Cerebellar nuclear complex (tissue), 1 donor: ENCODE measurements at places on chromosomes 3 and 15.
A peak's percentile ranks its signal among the peaks of the same experiment; 100 is the strongest.

DNA sequence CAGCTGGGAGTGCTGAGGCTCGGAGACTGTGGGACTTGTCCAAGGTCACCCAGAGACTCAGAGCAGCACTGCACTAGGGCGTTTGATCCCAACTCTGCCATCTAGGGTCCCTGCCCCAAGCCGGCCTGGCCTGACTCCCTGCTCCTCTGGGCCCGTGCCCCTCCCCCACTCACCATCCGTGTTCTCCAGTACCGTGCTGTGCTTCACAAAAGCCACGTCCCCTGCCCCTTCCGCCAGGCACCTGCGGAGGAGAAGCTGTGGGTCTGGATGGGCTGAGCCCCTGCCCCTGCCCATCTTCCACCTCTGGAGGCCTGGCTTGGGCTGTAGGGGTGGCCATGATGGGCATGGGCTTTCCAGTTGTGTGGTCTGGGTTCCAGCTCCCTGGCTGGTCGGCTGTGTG, 8.4 kb downstream of the MELTF start:
- no peak for DNase-seq

GRCh38 chr3:179446501-179446900, 4.8 kb downstream of the GNB4 start:
- no peak for DNase-seq

DNA sequence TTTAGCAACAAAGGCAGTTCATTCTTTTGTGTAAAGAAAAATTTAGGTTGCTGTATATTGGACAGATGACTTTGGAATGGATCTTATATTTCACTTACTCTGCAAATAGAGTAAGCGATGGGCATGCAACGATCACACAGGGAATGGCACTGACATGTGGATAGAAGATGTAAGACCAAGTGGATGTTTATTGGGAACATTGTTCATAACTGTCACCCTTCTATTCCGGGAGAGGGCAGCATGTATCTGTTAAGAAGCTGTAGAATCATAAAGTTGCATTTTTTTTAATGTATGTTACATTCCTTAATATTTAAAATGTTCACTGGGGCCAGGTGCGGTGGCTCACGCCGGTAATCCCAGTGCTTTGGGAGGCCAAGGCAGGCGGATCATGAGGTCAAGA, 41.2 kb downstream of the HPS3 start:
- DNase-seq = no peak

DNA sequence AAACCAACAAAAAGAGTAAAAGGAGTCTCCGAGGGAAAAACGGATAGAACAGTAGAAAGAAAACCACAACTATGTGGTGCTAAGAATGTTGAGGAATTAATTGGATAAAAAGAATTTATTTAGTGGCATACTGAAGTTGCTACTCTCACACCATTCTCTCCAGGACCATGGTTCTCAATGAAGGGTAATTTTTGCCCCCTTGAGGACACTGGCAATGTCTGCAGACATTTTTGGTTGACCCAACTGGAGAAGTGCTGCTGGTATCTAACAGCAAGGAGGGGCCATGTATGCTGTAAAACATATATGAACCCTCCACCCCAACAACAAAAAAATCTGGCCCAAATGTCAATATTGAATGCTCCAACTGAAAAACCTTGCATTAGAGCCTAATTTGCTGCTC, 85.9 kb upstream of the CSPG5 start:
- no peak for DNase-seq

- DNase-seq = no peak
Measured at GRCh38 chr3:105130911-105131310, 235.8 kb upstream of the ALCAM start.

- no peak for DNase-seq
Measured at GRCh38 chr3:34011171-34012101, 213.0 kb downstream of the PDCD6IP start.

DNA sequence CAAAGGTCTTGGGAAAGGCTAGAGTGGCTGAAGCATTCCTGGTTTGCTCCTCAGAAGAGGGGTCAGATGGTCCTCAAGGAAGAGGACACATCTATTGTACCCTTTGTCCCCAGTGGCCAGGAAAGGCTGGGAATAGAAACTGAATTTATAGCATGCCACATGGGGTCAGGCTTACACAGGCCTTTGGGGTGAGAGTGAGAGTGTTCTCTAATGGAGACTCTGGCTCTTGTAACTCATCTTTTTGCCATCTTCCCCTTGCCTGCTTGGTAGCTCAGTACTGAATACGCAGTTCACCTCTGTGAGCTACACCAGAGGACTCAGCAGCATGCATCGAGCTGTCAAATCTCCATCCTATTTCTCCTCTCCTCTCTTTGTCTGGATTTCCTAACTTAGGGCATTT, 87.5 kb downstream of the ATP2B2 start:
- no peak for DNase-seq

DNA sequence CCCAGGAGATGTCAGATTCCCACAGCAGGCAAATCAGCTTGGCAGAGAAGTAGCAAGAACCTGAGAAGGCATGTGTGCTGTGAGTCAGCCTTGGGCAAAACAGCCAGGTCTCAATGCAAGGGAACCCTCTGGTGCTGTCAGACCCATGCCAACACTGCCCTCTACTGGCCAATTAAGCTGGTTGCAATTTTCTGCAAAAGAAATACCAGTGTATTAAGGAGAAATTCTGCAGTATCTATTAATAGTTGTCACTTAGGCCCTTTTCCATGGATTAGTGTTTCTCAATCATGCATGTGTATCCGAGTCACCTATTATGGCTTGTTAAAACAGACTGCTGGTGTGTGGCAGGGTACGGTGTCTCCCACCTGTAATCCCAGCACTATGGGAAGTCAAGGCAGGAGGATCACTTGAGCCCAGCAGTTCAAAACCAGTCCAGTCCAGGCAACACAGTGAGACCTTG, 26.2 kb downstream of the MAP4 start:
- DNase-seq = peak; percentile 58

DNA sequence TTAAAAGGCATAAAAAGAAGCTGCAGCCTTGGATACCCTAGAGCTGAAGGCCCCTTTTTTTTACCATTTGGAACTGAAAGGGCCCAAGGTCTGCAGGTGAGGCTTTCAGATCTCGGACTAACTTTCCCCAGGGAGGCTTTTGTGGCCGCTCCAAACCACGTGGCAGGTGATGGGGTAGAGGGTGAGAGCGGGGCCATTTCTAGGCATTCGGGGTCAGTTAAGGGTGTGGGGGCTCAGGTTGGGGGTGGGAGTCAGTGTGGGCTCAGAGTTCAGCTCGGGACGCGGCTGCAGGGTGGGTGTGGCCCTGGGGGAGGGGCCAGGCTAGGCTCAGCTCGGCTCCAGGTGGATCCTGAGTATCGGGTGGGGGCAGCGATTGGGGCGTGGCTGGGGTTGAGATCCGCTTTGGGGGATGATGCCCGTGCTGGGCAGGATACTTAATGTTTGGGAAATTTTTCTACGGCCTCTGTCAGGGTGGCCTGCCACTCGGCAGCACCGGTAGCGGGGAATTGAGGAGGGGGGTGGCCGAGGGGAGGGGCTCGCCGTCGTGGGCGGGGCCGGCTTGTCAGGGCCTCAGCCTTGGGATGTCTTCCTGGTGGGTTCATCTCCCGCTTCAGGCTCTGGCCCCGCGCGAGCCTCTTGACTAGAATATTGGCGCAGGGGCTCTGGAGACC, 2.5 kb downstream of the KLF13 start:
- no peak for DNase-seq

- no peak for DNase-seq
Measured at GRCh38 chr3:952906-953305, 139.9 kb upstream of the CNTN6 start.

- no peak for DNase-seq
Measured at GRCh38 chr3:101310978-101311375, 9.4 kb downstream of the IMPG2 start.

- DNase-seq = no peak
Measured at GRCh38 chr15:96047255-96047931, 283.1 kb upstream of the NR2F2 start.

DNA sequence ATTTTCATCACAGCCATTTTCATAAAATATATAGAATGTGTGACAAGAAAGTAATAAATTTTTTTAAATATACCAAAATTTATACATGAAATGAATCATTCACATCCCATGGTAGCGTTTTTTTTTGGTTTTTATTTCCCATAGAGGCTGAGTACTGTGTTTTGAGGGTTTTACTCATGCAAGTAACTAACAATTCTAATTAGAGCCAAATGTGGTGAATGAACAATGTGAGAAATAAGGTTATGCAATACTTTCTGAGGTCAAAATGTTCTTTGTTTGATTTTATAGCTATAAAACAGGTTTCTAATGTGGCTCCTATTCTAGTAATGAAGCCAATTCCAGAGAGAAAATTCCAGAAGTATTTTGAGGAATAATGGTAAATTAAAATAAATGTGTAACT, 386.8 kb downstream of the TBC1D5 start:
- no peak for DNase-seq

DNA sequence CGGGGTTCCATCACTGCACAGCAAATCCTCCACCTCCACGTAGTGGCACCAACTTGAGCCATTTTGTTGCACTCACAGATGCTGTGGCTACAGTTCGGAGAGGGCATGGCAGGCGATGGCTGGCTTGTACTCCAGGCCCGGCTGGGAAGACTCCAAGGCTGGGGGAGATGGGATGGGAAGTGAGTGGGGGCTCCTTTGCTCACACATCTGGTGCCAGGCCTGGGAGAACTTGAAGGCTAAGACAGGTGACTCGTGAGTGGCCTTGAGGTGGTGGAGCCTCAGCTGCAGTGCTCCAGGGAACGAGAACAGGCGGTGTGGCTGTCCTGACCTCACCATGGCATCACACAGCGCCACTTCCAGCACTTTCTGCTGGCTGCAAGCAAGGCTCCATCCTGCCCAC, 87.9 kb downstream of the PLXNA1 start:
- DNase-seq = no peak

GRCh38 chr3:141553055-141553454, 66.2 kb downstream of the RASA2 start:
- DNase-seq = no peak

GRCh38 chr3:58049143-58049785, 41.0 kb downstream of the FLNB start:
- no peak for DNase-seq

GRCh38 chr3:118536764-118537163, 497.9 kb downstream of the IGSF11 start:
- DNase-seq = no peak

DNA sequence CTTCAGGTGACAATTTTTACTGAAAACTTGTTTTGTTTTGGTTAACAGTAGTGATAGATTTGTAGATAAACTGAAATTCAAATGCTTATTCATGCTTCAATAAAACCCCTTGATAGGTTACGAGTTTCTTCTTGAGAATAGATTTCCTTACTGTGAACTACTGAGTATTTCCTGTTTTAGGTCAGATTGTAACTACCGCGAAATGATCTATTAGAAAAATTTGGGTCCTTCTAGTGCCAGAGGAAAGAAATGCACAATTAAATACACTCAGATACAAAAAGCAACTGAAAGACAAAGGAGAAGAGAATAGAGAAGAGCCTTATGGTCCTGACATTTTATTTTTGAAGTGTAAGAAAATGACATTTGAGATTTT, 251.7 kb upstream of the TBL1XR1 start:
- DNase-seq = no peak

DNA sequence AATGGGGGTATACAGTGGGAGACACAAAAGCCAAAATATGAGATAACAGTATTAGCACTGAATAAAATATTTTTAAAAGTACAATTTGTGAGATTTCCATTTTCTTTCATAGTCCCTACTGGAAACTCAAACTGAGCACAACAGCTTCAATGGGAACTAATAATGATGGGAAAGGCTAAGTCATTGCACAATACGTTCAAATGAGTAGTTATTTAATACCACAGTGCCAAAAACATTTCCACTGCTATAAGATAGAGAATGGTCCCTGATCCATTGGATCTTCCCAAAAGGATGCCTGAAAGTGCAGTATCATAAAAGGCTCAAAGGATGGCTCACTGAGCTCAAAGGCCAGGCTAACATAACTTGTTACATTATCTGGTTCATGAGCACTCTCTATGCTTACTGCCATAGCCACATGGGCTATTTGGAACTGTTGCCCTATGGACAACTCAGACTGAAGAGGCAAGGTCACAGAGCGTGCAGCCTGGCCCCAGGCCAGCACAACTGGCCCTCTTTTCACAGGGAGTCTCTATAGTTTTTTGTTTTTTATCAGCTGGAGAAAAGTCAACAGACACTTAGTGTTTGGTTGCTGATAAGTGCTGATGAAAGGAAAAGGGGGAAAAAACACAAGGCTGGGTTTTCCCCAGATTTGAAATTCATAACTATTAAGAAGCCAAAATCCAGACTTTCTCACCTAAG, 54.1 kb upstream of the PPIB start:
- DNase-seq = no peak

GRCh38 chr3:138271189-138271794, 58.4 kb downstream of the NME9 start:
- no peak for DNase-seq

DNA sequence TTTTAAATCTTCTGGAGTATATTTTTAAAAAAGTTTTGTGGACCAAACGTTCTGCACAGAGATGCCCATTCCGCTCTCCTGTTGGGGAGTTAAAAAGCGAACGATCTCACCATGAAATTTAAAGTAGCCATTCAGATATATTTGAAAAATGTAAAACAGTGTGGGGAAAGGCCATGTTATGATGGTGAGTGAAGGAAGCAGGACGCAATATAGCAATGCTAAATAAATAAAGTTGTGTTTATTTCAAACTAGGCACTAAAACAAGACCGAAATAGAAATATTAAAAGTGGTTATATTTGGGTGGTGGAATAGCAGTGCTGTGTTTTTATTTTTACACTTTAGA, 327 bp upstream of the CCDC13 start:
- no peak for DNase-seq

DNA sequence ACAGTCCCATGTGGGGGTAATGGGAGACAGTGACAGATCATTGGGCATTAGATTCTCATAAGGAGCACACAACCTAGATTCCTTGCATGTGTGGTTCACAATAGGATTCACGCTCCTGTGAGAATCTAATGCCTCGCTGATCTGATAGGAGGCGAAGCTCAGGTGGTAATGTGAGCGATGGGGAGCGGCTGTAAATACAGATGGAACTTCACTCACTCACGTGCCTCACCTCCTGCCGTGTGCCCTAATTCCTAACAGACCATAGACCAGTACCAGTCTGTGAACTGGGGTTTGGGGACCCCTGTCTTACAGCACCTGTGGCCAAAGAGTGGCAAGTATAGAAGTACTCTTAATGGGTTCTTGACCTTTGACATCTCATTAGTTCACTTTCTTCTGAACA, 554.7 kb downstream of the FOXP1 start:
- DNase-seq = no peak

DNA sequence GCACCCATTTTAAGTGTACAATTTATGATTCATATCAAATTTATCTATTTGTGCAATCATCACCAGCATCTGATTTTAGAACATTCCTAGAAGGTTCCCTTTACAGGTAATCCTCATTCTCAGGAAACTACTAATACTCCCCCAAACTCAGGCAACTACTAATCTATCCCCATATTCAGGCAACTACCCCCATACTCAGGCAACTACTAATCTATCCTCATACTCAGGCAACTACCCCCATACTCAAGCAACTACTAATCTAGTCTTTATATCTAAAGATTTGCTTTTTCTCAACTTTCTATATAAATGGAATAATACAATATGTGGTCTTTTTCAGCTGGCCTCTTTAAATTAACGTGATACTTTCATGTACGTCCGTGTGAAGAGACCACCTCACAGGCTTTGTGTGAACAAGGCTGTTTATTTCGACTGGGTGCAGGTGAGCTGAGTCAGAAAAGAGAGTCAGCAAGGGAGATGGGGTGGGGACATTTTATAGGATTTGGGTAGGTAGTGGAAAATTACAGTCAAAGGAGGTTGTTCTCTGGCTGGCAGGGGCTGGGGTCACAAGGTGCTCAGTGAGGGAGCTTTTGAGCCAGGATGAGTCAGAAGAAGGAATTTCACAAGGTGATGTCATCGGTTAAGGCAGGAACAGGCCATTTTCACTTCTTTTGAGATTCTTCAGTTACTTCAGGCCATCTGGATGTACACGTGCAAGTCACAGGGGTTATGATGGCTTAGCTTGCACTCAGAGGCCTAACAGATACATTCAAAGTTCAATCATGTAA, 1444.5 kb upstream of the CADM2 start:
- no peak for DNase-seq
